Left forelimb (tissue), 1 donor: ENCODE measurements at places on chromosomes 3 and 15.

DNA sequence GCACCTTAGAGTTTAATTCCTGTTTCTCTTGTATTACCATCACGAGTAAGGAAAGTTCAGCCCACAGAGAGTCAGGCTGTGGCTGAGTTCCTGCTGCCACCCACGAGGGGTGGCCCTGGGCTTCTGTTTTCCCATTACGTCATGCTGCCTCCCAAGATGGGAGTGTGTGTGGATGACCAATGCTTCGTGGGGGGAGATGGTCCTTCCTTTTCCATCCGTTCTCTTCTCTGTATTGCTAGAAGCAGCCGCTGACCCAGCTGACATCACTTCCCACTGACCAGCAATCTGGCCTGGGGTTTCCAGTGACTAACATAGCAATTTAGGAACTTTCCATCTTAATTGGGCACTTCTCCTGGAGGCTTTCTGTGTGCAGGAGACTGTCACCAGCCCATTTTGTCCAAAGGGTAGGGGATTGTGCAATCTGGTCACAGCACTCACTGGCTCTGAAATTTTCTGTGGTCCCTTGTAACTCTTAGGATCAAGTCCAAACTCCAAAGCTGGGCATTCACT, 9.3 kb downstream of the IRAK2 start:
- DNase-seq: no peak

DNA sequence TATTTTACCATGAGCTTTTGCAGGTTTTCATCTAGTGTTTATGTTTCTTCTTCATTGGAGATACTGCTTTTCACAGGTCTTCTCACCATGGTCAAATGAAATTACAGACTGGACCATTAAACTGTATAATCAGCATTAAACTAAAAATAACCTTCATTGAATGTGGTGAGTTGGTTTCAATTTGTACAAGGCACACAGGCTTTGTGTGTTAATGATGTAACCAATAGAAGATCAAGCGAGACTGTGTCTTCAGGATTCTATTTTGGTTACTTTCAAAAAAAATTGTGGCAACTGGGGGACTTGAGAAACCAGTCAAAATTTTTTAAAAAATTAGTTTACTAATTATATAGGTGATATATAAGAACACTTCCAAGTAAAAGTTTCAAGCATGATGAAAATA, 54.3 kb upstream of the GCSAM start:
- no peak for DNase-seq

- DNase-seq: no peak
Observed at GRCh38 chr3:96831175-96831574, 16.8 kb downstream of the EPHA6 start.

DNA sequence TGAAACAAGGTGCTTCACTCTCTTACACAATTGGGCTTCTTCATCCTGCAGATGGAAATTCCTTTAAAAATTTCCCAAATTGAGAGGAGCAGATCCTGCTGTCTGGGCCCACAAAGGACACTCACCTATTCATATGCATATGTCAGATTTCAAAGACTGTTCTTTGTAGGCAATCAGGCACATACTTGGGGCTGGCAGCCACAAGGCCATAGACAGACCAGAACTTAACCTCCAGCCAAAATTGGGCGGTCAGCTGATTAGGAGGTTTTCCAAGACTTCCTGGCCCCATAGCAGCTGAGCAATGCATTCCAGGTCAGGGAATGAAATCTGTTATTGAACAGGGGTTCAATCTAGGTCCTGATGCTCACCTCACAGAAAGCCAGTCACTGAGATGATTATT, 15.0 kb upstream of the HPS3 start:
- DNase-seq: no peak

GRCh38 chr3:18655827-18656226, 230.7 kb upstream of the SATB1 start:
- no peak for DNase-seq

GRCh38 chr15:58608711-58609110, 140.8 kb downstream of the ADAM10 start:
- no peak for DNase-seq

- no peak for DNase-seq
Observed at GRCh38 chr15:69712991-69713390, 260.4 kb downstream of the RPLP1 start.

DNA sequence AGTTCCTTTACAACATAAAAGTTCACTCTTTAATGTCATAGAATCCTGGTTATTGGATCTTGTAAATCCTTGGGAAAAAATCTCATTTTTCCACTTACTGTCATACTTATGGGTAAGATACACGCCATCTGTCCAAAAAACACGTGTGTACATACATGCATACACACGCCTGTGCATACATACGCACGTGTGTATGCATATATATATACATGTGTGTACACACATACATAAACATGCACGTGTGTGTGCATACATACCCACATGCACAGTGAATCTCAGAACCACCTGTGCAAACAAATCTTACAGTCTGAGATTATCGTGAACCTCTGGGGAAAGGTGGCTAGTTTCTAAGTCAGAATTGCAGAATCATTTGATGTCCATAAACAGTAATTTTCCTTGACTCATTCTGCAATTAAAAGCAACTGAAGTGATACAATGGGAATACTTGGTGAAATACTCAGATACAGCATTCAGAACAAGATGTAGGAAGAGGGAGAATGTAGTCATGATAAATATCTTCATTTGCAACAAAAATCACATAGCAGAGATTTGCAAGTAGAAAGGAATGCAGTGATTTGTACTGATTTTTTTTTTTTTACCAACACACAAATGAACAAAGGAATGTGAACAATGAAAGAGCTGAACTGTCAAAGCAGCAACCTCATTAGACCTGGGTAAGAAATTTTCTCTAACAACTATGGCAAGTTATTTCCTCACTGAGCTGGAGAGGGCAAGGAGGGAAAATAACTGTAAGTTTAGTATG, 160.6 kb upstream of the POU1F1 start:
- no peak for DNase-seq

GRCh38 chr3:39115870-39116269, 8.4 kb downstream of the TTC21A start:
- DNase-seq: no peak

GRCh38 chr3:55241098-55241497, 246.0 kb downstream of the WNT5A start:
- no peak for DNase-seq

DNA sequence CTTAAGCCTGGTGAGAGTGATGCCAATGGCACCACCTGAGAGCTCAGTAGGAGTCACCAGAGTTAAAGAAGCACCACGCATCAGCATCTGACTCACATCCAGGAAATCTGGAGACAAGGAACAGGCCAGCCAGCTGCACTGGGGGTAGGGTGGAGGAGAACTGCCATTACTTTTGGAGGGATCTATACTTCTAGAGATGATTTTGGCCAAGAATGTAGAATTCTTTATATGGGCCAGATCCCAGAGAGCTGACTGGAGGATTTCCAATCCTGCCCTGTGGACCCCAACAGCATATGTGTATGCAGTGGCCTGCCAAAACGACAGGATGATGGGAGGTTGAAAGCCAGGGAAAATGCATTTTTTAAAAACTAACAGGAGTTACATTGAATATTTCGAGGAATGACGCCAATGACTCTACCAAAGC, 29.8 kb downstream of the CCR3 start:
- no peak for DNase-seq

DNA sequence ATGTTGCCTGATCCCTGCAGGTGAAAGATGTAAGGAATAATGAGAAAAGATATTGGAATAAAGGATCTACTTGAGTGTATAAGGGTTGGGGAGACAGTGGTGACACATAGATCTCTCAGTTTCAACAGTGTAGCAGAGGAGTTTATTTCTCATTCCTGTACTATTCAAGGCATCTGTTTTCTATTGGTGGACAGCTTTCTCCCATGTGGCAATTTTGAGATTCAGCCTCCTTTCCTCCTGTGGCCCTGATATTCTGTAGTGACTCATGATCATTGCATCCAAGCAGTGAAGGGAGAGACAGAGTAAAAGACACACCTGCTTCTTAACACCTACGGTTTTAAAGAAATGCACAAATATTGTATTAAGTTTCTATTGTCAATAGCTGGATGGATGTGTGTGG, 327.6 kb downstream of the GRM7 start:
- no peak for DNase-seq

- no peak for DNase-seq
Observed at GRCh38 chr15:67092752-67093503, 27.5 kb downstream of the SMAD3 start.
